Tibial nerve (tissue), 4 donors: ENCODE measurements at places on chromosomes 12 and 14.

DNA sequence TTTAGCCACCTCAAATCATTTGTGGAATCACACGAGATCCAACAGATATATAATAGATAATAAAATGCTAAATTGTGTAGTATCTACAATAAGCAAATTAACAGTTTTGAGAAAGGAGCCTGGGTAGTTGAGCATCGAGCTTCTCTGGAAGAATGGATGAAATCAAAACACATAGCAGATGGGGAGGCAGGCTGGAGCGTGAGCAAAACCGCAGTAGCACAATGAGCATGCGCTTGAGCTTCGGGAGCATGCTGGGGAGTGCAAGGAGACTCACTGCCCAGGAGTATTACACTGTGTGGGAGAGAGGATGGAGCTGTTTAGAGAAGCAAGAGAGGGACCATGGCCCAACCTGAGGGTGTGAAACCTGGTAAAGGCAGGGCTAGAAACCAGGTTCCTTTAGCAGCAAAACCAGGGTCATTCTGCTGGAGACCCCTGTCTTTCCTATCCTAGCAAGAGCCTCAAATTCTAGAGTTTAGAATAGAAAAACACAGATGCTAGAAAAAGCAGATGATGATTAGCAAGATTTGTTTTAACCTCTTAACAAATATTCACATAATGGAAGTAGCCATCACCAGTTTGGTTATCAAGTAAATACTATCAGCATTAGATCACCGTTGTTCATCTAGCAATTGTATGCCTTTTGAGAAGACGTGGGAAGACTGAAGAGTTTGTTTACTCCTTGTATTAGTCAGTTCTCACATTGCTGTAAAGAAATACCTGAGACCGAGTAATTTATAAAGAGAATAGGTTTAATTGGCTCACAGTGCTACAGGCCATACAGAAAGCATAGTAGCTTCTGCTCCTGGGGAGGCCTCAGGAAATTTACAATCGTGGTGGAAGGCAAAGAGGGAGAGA, 484.8 kb downstream of the EGLN3 start:
- H3K4me3 ChIP-seq = no peak overlapping the region
- no peak for DNase-seq
- no peaks in the 10 kb centered on the region for H3K27me3 ChIP-seq
- H3K4me1 ChIP-seq = no peaks in the 10 kb centered on the region

DNA sequence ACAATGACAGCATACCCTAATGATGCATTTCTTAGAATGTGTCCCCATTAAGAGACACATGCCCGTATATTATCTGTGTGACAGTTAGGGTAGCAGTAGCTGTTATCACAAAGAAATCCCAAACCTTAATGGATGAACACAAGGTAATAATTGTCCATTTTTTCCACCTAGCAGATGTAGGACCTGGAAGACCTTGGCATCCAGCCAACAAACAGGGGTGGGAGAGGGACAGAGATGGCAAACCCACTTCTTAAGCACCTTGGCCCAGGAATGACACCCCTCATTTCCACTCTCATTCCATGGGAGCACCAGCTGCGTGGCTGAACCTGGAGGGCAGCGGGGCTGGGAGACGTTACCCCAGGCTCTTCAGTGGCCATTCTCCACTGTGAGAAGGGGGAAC, 679.0 kb downstream of the AACS start:
- H3K4me3 ChIP-seq = no peak overlapping the region
- H3K27ac ChIP-seq = no peak overlapping the region
- no peaks in the 10 kb centered on the region for H3K4me1 ChIP-seq
- DNase-seq = no peak

GRCh38 chr14:48936849-48937248, 649.3 kb downstream of the RPS29 start:
- H3K36me3 ChIP-seq = no peaks in the 10 kb centered on the region
- peaks cover 7% of the 10 kb centered on the region for H3K4me1 ChIP-seq
- no peak overlapping the region for H3K27ac ChIP-seq
- H3K4me3 ChIP-seq = no peak overlapping the region
- H3K27me3 ChIP-seq = no peaks in the 10 kb centered on the region

DNA sequence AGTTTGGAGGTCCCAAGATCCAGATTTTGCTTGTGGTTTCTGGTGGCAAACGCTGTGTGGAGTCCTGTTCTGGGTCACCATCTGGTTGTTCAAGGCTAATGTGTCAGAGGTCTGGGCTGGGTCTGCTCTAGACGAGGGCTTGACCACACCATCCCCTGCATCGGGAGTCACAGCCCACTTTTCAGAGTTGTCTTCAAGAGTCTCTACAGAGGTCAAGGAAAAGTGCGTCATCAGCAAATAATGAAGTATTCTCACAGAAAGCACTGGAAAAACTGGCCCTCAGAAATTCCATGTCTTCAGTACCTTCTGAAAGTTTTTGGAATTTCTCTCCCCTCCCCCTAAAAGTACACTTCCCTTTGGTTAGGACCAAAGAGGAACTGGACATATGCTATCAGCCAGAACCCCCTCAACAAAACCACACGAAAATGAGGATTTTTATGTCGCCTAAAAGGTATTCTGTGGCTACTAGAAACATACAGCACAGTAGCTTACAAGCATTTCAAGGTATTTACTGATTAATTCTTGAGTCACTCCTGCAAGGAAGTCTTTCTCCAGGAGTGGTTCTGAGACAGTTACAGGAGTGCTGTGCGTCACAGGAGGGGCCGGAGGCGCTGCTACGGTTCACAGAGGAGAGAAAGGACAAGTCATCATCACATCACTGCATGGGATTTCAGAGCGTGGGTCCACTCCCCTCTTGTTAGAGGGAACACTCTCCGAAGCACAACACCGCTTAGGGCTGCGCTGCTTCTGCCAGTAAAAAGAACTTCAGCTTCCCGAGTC, 35.4 kb downstream of the RAD52 start:
- no peak for DNase-seq
- H3K4me1 ChIP-seq = no peaks in the 10 kb centered on the region
- H3K27me3 ChIP-seq = no peaks in the 10 kb centered on the region
- H3K4me3 ChIP-seq = no peak overlapping the region

DNA sequence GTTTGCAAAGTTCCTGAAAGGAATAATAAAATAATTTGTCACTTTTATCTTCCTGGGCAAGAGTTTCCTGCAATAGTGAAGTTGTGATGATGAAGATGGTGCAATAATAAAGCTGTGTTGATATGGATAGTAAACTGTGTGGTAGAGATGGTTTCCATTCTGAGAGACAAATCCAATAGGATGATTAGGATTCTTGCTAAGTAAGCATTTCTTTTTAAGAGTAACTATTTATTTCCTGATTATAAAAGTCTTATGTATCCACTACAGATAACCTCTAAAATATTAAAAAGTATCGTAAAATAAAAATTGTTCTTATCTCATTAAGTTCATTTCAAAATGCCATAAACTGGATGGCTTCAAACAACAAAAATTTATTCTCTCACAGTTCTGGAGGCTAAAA, 28.7 kb downstream of the TSPAN11 start:
- no peaks in the 10 kb centered on the region for H3K4me1 ChIP-seq
- H3K4me3 ChIP-seq = no peak overlapping the region
- no peak for DNase-seq
- H3K36me3 ChIP-seq = no peaks in the 10 kb centered on the region
- no peaks in the 10 kb centered on the region for H3K27me3 ChIP-seq

DNA sequence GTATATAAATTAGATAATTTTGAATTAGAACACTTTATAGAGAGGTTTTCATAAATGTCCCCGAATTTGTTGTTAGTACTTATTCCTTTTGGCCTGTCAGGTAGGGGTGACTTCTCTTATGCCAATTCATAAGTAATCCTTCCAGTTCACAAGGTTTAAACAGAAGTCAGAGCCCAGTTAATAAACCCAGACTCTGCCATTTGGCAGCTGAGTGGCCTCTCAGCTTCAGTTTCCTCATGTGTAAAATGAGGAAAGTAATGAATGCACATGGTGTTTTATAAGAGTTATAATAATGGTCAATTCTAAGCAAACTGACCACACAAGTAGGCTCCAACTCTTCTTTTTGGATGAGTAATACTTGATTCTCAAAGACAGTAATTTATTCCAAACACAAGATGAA, 10.3 kb downstream of the MTERF2 start:
- DNase-seq = no peak
- no peak overlapping the region for H3K4me3 ChIP-seq
- no peaks in the 10 kb centered on the region for H3K27me3 ChIP-seq
- H3K36me3 ChIP-seq = peaks cover 18% of the 10 kb centered on the region
- H3K27ac ChIP-seq = no peak overlapping the region

- no peaks in the 10 kb centered on the region for H3K27me3 ChIP-seq
- H3K36me3 ChIP-seq = no peaks in the 10 kb centered on the region
Observed at GRCh38 chr14:29109589-29109988, 343.0 kb downstream of the FOXG1 start.

GRCh38 chr14:38755036-38755435, 348.0 kb downstream of the SEC23A start:
- DNase-seq = no peak
- no peaks in the 10 kb centered on the region for H3K36me3 ChIP-seq
- no peaks in the 10 kb centered on the region for H3K4me1 ChIP-seq
